Dorsolateral prefrontal cortex (tissue), 122 donors: ENCODE measurements at places on chromosomes 12 and 14. TPM values are rescaled to one million over a fixed set of nuclear protein-coding genes. Genes with fewer than 3 reads are reported as not detected.

GRCh38 chr14:60315196-60315990 lies 66.4 kb downstream of the PPM1A start:
- no peak for DNase-seq

- DNase-seq = no peak
These were observed 8.1 kb upstream of the NAA30 start for GRCh38 chr14:57382283-57382682.

- DNase-seq = no peak
These were observed 81.8 kb downstream of the TTLL5 start for GRCh38 chr14:75742867-75743266.

The GALNT4 gene
- 4.3 TPM for total RNA-seq

The TUNAR gene
- 14.7 TPM for total RNA-seq

The VRTN gene
- not detected for total RNA-seq

The MUCL1 gene
- not detected for total RNA-seq

- no peak for DNase-seq
These were observed 45.8 kb downstream of the HRK start for GRCh38 chr12:116835484-116835883.

GRCh38 chr12:4030929-4031702 lies 157.9 kb upstream of the PARP11 start:
- peak; percentile 61 for DNase-seq

GRCh38 chr12:20398686-20399085 lies 30.3 kb downstream of the PDE3A start:
- no peak for DNase-seq

GRCh38 chr14:81449114-81449513 lies 49.0 kb upstream of the STON2 start:
- DNase-seq = no peak

DNA sequence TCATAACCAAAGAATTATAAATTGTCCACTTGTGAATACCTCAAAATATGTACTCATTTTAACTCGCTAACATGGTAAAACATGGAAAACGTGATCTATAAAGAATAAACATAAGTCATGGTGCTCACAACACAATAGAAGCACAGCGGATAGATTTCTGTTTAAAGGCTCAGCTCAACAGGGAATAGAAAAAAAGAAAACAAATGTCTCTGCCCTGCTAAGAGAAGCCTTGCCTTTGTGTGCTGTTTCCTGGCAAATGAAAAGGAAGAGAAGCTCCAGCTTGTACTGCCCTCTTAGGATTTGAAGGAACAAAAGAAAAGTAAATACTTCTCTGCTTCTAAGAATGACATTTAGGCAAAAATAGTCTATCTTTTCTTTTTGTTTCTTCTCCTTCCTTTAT lies 121.0 kb upstream of the KRR1 start:
- no peak for DNase-seq

The TPCN1 gene
- 70.4 TPM for total RNA-seq

- no peak for DNase-seq
These were observed 360.8 kb downstream of the CCDC91 start for GRCh38 chr12:28550757-28551704.
